ENCODE measurements at places on chromosomes 16 and 17.

- no peak for DNase-seq
These were observed 88.0 kb downstream of the SDR42E1 start for GRCh38 chr16:81923296-81923695.

DNA sequence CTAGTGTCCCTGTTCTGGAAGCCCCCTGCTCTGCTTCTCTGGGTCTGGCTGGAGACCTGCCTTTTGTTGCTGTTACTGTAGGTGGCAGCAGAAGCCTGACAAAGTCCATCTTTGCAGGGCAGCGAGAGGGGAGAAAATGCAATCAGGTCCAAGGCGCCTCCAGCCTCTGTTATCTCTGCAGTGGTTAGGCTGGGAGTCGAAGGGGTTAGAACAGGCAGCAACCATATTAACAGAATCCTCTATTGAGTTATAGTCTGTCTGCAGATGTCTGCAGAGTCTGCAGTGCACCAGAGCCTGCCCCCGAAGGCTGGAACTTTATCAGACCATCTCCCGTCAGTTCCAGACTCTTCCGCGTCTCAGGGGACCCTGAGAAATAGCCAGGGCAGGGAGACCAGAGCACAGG lies 404.9 kb upstream of the EEF2KMT start:
- peak; percentile 24 for DNase-seq

GRCh38 chr17:9451934-9452333 lies 123.7 kb downstream of the STX8 start:
- no peak for DNase-seq

DNA sequence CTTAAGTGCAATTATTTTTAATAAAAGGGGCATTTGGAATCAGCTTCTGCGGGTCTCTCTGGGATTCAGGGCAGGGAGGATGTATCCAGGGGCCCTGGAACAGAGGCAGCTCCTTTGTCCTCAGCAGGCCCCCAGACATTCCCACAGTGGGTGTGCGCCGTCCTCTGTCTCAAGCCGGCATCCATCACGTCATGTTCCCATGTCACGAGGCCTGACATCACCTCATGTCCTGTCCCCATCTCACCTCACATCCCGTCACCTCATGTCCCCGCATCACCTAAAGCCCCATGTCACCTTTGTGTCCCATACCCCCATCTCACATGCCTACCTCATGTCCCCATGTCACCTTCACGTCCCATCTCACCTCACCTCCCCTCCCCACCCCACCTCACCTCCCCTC lies 18.5 kb downstream of the GAA start:
- no peak for DNase-seq

- DNase-seq, result no peak
These were observed 9.2 kb upstream of the GLIS2 start for GRCh38 chr16:4306470-4307214.

DNA sequence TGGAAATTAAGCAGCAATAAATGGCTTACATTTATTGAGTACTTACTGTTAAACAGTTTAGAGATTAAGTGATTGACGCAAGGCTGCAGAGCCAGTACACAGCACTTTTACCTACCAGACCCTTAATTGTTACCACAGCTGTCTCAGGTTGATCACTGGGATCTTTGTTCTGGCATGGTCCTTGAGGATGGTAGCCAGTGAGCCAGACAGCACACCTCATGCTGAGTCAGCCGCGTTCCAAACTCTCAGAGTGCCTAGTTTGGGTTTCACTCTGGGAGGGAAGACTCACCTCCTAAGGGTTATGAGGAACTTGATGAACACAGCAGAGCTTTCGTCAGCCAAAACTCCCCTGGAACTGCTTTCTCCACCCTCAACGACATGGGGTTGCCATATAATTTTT lies 20.4 kb downstream of the CDH3 start:
- no peak for DNase-seq

DNA sequence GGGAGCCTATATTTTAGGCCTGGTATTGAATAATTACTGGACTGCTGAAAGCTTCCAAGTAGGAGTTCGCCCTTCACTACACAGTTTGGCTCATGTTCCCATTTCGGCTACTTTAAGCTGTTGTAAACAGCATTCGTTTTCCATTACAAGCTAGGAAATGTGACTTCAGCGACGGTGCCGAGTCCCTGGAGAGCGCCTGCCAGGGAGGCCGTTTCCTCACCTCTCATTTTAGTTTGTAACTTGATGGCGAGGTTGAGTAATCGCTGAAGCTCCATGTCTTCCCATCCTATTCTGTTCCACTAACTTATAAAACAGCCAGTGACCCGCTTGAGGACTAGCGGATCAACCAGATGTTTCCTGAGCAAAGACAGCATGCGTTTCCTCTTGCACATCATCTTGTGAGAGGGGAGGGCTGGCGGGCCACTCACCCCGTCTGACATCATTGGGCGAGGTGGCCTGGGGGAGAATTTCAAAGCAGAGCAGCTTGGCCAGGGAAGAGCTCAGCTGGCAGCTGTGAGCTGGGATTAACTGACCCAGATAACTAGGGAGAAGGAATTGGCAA lies 32.9 kb downstream of the PCTP start:
- DNase-seq, result no peak

GRCh38 chr17:48375356-48375755 lies 54.7 kb downstream of the SKAP1 start:
- DNase-seq, result no peak

DNA sequence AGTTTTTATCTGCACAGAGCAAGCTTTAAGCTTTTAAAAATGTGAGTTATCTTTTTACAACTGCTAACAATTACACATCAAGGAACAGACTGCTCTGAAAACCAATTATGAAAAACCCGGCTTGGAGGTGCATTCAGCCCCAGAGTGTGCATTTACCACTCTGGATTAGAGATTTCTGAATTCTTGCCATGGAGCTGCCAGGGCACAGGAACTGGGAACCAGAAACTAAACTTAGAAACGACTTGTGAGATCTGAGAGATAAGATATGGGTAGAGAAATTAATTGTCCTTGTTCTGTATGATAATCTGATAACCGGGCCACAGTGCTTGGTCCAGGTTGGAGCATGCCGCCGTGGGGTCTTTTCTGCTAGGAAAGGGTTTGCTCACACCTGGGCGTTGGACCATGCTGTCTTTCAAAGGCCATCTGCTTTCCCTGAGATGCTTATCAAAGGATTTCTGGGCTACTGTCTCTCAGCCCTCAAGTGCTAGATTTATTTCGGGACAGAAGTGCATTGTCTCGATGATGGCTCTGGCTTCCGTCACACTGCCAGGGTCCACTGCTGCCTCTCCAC lies 210.0 kb downstream of the MAF start:
- DNase-seq, result no peak

DNA sequence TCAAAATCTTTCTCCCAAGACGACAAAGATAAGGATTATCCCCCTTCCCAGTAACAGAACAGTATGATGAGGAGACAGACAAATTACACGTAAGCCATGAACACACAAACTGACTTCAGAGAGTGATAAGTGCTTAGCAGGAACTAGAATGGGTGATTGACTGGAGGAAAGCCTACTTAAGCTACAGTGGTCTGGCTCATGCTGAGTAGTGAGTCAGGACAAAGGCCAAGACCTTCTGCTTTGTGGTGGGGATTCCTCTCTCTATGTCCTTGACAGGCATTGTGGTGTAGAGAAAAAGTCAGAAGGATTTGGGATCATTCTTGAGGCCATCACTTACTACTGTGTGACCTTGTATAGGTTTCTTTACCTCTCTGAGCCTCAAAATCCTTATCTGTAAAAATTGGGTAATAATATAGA lies 381.9 kb upstream of the CCL2 start:
- DNase-seq, result peak; percentile 36

DNA sequence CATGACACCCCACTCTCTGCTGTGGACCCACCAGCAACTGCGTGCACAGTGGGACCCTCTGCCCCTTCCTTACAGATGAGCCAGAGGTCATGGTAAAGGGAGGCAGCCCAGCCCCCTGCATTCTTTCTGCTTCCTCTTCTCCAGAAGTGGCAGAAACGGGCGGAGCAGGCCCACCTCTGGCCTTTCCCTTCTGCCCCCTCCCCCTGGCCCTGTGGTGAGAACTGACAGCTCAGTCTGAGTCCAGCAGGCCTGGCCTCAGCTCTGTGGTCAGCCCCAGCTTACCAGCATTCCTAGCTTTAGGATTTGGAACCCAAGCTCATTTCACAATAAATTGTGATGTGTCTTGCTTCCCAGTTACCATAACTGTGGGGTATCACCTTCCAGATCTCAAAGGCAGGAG lies 4.8 kb upstream of the ANKRD11 start:
- no peak for DNase-seq

DNA sequence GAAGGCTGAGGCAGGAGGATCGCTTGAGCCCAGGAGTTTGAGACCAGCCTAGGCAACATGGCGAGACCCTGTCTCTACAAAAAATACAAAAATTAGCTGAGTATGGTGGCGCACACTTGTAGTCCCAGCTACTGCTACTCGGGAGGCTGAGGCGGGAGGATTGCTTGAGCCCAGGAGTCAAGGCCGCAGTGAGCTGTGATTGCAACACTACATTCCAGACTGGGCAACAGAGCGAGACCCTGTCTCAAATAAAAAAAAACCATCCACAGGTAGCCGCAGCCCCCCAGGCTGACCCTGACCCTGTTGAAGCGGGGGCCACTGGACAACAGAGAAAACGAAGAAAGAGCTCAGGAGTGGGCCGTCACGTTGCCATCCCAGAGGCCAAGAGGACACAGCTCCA lies 4.0 kb downstream of the SLC43A2 start:
- DNase-seq, result no peak

- DNase-seq, result no peak
These were observed 21.4 kb upstream of the NF1 start for GRCh38 chr17:31073411-31073810.

DNA sequence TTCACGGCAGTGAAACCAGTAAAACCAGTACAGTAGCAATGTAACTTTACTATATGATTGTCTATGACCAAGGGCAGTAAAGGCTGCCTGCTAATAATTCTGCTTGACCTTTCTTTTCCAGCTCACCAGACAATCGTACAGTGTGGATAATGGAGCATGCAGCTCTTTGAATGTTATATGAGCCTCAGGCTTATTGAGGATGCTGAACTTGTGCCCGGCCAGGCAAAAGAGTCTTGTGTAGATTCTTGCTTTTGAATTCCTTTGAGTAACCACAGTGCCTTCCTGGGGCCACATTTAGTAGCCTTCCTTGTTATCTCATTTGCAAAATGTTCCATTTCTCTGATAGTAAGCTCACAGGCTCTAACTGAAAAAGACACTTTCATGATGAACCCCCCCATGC lies 131.8 kb downstream of the CDH11 start:
- DNase-seq, result no peak

DNA sequence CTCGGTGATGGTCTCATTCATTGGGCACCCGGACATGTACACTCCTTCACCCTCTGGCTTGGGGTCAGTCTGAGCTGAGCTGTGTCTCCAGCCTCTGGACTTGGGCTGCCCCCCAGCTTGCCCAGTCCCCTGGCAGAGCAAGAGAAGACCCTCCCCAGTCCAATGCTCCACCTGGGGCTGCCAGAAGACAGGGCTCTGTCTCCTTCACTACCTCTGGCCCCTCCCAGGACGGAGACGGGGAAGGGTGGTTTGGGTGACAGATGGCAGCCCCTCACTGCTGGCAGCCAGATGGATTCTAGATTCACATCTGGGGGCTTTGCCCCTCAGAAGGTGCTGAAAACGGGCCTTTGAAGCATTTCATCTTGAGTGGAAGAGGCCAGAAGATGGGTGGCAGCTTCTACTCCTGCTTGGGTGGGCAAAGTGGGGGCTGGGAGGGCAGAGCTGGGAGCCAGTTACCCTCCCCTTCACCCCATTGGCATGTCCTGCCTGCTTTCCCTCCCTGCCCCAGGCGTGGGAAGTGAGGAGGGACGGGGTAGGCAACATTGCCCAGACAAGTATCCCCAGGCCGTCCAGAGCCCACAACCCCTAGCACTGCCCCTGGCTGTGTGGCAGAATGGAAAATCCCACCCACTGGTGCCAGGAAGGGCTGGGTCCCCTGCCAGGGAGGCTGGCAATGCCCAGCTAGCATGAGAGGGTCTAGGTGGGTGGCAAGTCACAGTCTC lies 13.9 kb downstream of the NGFR start:
- no peak for DNase-seq

GRCh38 chr17:73711184-73711583 lies 66.9 kb upstream of the SDK2 start:
- DNase-seq, result no peak

DNA sequence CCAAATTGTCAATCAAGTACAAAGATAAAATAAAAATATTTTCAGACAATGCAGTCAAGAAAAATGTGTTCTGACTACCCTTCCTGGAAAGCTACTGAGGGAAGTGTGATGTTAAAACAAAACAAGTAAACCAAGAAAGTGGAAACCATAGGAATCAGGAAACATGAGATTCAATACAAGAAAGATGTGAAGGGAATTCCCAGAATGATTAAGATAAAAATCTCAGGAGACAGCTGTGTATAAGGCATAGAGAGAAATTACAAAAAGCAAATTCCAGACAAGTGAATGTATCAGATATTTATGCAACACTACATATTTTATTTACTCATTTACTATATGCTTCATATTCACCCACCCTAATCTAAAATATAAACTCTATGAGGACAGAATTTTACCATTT lies 32.2 kb downstream of the TRIM37 start:
- no peak for DNase-seq

GRCh38 chr16:60285794-60286193 lies 1551.7 kb upstream of the GOT2 start:
- no peak for DNase-seq

DNA sequence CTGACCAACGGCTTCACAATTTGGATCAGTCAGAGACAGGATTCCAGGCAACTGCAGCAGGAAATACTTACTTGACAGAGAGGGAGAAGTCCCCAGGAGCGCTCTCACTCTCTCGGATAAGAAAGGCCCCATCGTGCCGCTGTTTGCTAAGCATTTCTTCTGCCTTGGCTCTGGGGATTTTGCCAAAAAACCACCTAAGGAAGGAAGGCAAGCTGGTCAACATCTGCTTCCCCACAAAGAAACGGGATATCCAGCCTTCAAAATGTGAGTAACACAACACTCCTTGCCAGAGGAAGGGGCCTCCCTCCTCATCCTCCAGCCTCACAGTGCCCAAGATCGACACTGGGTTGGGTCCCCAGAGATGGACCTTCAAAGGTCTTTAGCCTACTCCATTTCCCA lies 36.6 kb upstream of the SLC25A19 start:
- peak; percentile 54 for DNase-seq

DNA sequence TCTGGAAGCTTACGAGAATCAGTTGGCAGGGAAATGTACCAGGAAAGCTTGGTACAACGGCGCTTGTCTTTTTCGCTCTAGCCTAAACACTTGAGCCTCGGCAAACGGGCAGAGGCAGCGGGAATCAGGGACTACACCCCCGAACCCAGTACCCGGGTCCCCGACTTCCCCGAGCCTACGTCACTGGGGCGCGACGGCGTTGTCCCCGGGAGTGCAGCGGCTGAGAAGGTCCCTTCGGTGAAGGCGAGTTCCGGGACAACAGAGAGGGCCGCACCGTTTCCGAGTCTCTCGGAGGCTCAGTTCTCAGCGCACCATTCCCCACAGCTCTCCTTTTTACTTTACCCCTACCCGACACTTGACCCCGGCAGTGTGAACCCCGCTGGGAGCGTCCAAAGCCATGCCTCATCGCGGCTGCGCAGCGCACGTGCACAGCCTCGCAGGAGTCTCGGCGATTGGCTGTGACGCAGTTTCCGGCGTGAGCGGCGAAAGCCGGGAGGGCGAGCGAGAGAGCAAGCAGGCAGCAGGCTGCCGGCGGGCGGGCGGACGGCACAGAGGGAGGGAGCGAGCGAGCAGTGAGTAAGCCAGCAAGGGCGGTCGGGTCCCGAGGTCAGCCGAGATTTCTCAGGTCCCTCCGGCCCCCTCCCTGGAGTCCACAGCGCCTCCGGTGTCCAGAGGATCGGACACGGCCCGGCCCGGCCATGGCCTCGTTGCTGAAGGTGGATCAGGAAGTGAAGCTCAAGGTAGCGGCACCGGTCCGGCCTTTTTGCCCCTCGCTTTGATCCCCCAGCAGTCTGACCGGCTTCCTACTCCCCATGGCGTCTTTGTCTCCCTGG lies at the start of gene PSME3:
Gene PSME3 (plus strand): TSS at position 464 of the 833 bp plus-strand sequence. CDS start 235 bp downstream, at position 699.
- peak; percentile 91 for DNase-seq

Measured in hematopoietic multipotent progenitor cell treated with erythropoietin and hydrocortisone succinate and interleukin-3 and kit ligand, for 8 days (in vitro differentiated cells).